ENCODE measurements at places on chromosomes 16 and 17. TPM values are rescaled to one million over a fixed set of nuclear protein-coding genes. Genes with fewer than 3 reads are reported as not detected.

OTOP3 gene
- total RNA-seq: not detected

ZG16 gene
- not detected for total RNA-seq

MYH8 gene
- total RNA-seq: not detected

DNA sequence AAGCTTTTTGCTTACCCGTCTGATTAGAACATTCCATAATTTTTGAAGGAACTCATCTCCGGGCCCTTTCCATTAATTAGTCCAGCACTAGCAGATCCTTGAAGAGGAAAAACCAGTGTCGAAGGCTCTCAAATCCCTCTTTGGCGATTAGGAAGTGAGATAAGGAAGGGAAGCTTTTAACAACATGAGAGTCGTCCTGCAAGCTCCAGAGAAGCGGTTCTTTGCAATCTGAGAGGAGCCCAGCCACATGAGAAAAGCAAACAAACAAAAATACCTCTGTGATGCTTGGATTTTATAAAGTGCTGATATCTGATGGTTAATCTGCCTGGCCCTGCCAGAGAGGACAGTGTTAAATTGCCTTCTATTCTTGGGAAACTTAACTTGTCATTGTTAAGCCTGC lies 339.8 kb upstream of the SALL1 start:
- no peaks in the 10 kb centered on the region for H3K36me3 ChIP-seq
- no peak overlapping the region for H3K4me3 ChIP-seq
- no peak for DNase-seq
- H3K4me1 ChIP-seq: no peaks in the 10 kb centered on the region
- no peaks in the 10 kb centered on the region for H3K27me3 ChIP-seq

Measured in GM23248 (cell line).